ENCODE measurements at places on chromosomes 11 and 22.

DNA sequence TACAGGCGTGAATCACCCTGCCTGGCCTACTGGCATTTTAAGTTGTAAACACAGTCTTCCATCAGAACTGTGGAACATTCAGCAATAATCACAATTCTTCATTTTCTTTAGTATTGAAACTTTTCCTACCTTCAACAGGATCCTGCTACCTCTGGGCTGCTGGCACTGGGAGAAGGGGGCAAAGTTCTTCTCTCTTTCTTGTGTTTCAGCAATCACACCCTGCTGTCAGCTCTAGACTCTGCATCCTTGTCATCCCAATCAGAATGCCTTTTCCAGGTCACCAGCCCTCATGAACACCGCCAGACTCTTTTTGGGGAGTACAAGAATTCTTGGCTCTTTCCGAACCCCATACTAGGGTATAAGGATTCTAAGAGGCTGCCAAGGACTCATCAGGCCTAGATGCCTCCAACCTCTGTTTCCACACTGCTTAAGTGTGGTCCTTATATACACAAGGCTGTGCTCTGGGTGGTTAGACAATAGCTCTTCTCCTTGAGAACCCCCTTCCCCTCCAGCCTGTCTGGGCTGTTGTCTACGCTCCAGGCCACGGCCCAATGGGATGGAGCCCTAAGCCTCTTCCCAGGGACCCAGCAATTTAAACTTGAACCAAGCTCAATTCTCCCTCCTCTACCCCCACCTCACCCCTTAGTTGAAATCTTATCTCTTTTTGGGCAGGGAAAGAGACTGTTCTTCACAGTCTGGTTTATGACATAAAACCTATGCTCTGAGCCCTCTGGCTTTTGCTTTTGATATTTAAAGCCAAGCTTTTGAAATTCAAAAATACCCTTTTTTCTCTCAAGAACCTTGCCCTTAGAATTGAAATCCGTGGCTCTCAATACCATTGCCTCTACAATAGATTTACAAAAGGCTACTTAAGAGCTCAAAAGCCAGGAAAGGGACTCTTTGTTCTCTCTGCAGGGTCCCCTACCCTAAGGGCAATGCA lies 327.4 kb downstream of the BUD13 start:
- peaks cover 11% of the 10 kb centered on the region for H3K27me3 ChIP-seq
- H3K4me3 ChIP-seq: peak overlapping the region; percentile 7
- peaks cover 17% of the 10 kb centered on the region for H3K4me1 ChIP-seq
- no peak overlapping the region for H3K27ac ChIP-seq
- H3K36me3 ChIP-seq: peaks cover 5% of the 10 kb centered on the region

DNA sequence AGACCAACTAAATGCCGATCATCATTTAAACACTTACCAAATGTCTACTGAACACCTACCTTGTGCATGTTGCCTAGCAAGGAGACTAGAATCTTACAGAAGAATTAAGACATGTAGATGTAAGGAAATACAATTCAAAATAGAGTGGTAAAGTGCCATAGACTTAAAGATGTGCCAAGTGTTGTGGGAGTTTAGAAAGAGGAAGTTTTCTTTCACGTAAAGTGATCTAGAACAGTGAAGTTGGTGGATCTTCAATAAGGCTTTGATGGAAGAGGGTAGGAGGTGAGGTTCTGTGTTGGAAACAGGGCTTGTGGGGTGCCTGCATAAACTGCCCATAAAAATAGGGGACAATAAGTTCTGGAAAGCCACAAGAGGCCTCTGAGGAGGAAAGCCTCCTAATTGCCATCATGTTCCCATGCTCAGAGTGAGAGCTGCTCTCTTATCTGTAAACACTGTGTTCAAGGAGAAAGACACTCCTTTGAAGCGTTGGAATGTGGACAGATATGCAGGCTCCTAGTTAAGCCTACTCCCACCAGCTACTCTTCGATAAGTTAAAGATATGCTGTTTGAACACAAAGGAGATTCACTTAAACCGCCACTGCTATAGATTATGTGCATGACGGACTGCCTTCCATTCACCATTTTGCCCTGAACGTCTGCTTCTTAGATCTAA lies 66.7 kb downstream of the HSD17B12 start:
- no peak overlapping the region for H3K4me3 ChIP-seq
- no peak for DNase-seq
- H3K36me3 ChIP-seq: peaks cover 23% of the 10 kb centered on the region
- H3K27ac ChIP-seq: no peak overlapping the region
- no peaks in the 10 kb centered on the region for H3K4me1 ChIP-seq

- peaks cover 25% of the 10 kb centered on the region for H3K4me1 ChIP-seq
- no peaks in the 10 kb centered on the region for H3K27me3 ChIP-seq
- DNase-seq: no peak
- H3K27ac ChIP-seq: no peak overlapping the region
- H3K36me3 ChIP-seq: peaks cover 2% of the 10 kb centered on the region
These were observed 15.9 kb downstream of the PICALM start for GRCh38 chr11:86052693-86053641.

DNA sequence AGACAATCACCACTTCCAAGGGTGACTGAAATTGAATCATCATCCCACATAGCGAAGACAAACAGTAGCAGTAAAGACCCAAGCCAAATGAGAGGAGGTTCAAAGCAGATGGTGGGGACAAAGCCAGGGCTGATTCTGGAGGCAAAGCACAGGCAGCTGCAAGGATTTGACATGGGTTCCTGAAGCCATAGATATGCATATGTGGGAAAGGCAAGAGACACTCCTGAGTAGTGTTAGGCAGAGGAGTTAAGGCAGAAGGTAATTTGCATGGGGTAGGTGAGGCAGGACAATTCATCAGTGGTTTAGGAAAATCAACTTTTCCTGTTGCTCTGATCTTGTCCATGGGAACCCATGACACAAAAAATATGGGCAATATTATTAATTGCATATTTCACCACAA lies 462.8 kb downstream of the FAM181B start:
- H3K4me1 ChIP-seq: no peaks in the 10 kb centered on the region
- no peaks in the 10 kb centered on the region for H3K36me3 ChIP-seq
- no peak overlapping the region for H3K4me3 ChIP-seq
- peaks cover 2% of the 10 kb centered on the region for H3K27me3 ChIP-seq

- H3K27me3 ChIP-seq: peaks cover 47% of the 10 kb centered on the region
- no peak for DNase-seq
- peaks cover 51% of the 10 kb centered on the region for H3K4me1 ChIP-seq
- H3K27ac ChIP-seq: no peak overlapping the region
- H3K4me3 ChIP-seq: no peak overlapping the region
- no peaks in the 10 kb centered on the region for H3K36me3 ChIP-seq
These were observed 191.5 kb upstream of the BLID start for GRCh38 chr11:122307476-122308035.
